ENCODE measurements at places on chromosomes 12 and 14. TPM values are rescaled to one million over a fixed set of nuclear protein-coding genes. Genes with fewer than 3 reads are reported as not detected.
A peak's percentile ranks its signal among the peaks of the same experiment; 100 is the strongest.

MYO1H gene
- total RNA-seq, result not detected

DNA sequence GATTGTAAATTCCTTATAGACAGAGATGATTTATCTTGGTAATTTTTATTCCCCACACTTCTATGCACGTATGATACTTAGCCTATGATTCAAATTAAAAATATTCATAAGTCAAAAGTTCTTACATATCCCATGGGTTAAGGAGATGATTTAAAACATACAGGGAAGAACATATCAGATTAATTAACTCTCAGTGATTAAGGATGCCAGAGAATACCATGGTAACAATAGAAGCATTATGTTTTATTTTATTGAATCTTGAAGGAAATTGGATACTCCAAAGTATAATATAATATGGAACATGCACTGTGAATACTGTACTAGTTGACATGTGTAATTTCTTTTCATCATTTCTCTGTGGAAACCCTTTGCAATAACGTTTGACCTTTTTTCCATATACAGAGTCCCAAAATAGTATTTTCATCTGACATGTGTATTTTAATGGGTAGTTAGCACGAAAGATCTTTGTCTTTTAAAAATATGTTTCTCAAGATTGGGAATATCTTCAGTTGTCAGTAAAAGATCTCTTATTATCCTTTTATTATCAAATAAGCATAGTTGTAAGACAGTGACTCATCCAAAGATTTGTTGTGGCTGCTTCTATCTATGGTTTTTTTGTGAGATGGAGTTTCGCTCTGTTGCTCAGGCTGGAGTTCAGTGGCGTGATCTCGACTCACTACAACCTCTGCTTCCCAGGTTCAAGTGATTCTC lies 166.7 kb downstream of the RAD51B start:
- H3K4me1 ChIP-seq, result no peaks in the 10 kb centered on the region
- H3K36me3 ChIP-seq, result no peaks in the 10 kb centered on the region
- H3K27me3 ChIP-seq, result no peaks in the 10 kb centered on the region
- no peak for DNase-seq
- no peak overlapping the region for H3K4me3 ChIP-seq

DNA sequence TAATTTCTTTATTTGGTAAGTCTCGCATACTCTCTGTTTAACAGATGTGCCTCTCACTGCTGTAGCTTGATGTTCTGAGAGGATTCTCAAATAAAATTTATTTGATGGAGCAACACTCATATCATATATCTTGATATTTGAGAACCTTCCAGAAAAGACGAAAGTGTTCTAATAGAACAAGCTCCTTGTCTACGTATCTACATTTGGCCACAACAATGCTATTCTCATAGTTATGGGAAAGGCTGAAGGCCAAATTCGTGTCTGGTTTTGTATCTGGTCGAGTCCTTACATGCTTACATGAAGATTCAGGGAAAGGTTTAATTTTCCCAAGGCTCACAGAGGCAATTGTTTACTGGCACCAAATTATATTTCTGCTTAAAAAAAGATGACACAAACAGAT lies 186.7 kb upstream of the SLC38A2 start:
- H3K27me3 ChIP-seq, result no peaks in the 10 kb centered on the region
- H3K4me3 ChIP-seq, result no peak overlapping the region
- DNase-seq, result no peak
- H3K4me1 ChIP-seq, result no peaks in the 10 kb centered on the region
- peak overlapping the region; percentile 81 for H3K27ac ChIP-seq

DNA sequence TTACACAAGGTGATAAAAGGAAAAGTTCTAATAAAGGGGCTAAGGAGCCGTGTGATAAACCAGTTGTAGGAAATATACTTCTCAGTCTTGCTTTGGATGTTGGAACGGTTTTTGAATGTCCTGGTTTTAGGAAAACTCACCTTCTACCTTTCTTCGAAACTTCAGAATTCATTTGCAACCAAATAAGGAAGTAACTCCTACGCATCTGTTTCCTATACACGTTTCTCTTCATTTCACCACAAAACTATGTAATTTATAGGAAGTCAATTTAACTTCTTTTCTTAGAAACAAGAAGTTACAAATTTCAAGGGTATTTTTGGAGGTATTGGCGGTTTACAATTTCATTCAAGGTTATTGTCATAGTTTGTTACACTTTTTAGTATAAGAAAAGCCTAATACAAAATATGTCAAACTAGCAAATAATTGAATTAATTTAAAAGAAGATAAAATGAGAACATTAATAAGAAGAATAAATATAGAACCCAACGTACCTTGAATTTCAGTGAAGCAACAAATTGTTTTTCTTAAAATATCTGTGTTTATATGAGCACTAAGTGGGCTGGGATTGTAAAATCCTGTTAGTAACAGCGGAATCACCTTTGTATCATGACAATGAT lies 33.2 kb upstream of the CD69 start:
- H3K36me3 ChIP-seq, result no peaks in the 10 kb centered on the region
- H3K27me3 ChIP-seq, result no peaks in the 10 kb centered on the region
- DNase-seq, result no peak
- no peaks in the 10 kb centered on the region for H3K4me1 ChIP-seq
- no peak overlapping the region for H3K4me3 ChIP-seq

GRCh38 chr12:39348523-39348922 lies 94.4 kb downstream of the KIF21A start:
- no peaks in the 10 kb centered on the region for H3K36me3 ChIP-seq
- no peaks in the 10 kb centered on the region for H3K4me1 ChIP-seq
- H3K27ac ChIP-seq, result no peak overlapping the region
- H3K27me3 ChIP-seq, result no peaks in the 10 kb centered on the region

REP15 gene
- total RNA-seq, result 1.9 TPM

CLEC4D gene
- total RNA-seq, result 0.30 TPM

DNA sequence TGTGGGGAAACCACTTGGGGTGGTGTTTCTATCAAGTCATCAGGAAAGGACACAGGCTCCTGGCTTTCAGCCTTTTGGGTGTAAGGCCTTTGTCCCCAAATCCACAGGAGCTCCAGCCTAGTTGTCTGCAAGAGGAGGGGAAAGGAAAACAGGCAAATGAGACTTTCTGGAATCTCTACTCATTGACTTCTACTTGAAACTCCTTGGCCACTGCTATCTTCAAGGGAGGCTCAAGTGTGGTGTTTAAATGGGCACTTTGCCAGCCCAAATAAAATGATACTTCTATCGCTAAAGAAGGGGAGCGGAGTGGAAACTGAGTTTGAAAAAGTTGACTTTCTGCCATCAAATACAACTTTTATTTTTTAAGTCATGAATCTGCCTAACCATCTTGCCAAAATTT lies 445.9 kb upstream of the RGS6 start:
- H3K4me3 ChIP-seq, result no peak overlapping the region
- no peaks in the 10 kb centered on the region for H3K27me3 ChIP-seq
- DNase-seq, result no peak
- no peaks in the 10 kb centered on the region for H3K36me3 ChIP-seq

DNA sequence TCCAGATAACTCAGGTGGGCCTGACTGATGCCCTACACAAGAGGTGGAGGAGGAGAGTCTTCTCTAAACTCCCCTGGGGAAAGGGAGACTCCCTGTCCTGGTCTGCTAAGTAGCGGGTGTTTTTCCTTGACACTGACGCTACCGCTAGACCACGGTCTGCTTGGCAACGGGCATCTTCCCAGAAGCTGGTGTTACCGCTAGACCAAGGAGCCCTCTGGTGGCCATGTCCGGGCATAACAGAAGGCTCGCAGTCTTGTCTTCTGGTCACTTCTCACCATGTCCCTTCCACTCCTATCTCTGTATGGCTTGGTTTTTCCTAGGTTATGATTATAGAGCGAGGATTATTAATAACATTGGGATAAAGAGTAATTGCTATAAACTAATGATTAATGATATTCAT lies 965.5 kb downstream of the TMEM121 start:
- no peak overlapping the region for H3K4me3 ChIP-seq
- H3K36me3 ChIP-seq, result no peaks in the 10 kb centered on the region
- no peak for DNase-seq
- H3K4me1 ChIP-seq, result no peaks in the 10 kb centered on the region
- no peak overlapping the region for H3K27ac ChIP-seq

GRCh38 chr12:123104809-123105208 lies 46.1 kb downstream of the PITPNM2 start:
- DNase-seq, result no peak
- no peak overlapping the region for H3K27ac ChIP-seq
- no peaks in the 10 kb centered on the region for H3K36me3 ChIP-seq
- no peak overlapping the region for H3K4me3 ChIP-seq
- H3K27me3 ChIP-seq, result no peaks in the 10 kb centered on the region

DNA sequence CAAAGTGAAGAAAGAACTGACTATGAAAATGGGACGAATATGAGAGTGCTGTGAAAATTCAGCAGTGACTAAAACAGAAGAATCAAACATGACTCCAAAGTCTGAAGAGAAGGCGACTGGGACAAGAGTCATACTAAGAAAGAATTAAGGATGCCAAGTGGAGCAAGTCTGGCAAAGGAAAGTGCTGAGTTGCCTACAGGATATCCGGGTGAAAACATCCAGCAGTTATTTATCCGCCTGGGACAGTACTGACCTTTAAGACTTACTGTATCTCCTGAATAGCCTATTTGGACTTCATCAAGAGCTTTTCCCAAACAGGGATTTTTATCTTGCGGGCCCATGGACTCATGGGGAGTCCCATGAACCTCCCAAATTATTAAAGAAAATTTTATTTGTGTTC lies 41.1 kb downstream of the KICS2 start:
- no peaks in the 10 kb centered on the region for H3K27me3 ChIP-seq
- H3K36me3 ChIP-seq, result no peaks in the 10 kb centered on the region
- no peak overlapping the region for H3K4me3 ChIP-seq

- H3K4me3 ChIP-seq, result no peak overlapping the region
- H3K27me3 ChIP-seq, result no peaks in the 10 kb centered on the region
- no peaks in the 10 kb centered on the region for H3K4me1 ChIP-seq
- H3K27ac ChIP-seq, result no peak overlapping the region
- H3K36me3 ChIP-seq, result no peaks in the 10 kb centered on the region
- DNase-seq, result peak; percentile 22
Observed at GRCh38 chr14:72516936-72517700, 376.8 kb downstream of the DPF3 start.

DNA sequence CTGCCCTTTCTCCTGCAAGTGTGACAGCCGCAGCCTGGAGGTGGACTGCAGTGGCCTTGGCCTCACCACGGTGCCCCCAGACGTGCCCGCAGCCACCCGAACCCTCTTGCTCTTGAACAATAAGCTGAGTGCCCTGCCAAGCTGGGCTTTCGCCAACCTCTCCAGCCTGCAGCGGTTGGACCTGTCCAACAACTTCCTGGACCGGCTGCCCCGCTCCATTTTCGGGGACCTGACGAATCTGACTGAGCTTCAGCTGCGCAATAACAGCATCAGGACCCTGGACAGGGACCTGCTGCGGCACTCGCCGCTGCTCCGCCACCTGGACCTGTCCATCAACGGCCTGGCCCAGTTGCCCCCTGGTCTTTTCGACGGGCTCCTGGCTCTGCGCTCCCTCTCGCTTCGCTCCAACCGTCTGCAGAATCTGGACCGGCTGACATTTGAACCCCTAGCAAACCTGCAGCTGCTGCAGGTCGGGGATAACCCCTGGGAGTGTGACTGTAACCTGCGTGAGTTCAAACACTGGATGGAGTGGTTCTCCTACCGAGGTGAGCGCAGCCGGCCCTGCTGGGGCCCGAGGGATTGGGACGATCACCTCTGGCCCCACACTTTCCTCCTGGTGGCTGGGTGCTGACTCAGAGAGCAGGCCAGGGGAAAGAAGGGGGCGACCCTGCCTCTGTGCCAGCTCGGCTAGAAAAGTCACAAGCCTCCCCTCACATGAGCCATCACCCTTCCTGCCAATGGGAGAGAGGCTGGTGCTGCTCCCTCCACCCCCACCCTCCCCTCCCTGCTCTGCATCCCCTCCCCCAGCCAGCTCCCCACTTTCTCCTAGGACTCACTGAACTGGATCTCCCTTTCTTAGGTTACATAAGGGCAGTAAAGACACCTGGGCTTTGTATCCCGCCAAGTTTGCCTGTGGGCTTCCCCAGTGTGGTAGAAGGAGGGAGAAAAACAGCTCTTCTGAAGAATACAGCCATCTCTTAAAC lies 10.9 kb downstream of the LRTM2 start:
- H3K27ac ChIP-seq, result no peak overlapping the region
- no peaks in the 10 kb centered on the region for H3K27me3 ChIP-seq
- no peak overlapping the region for H3K4me3 ChIP-seq
- H3K36me3 ChIP-seq, result no peaks in the 10 kb centered on the region
- no peaks in the 10 kb centered on the region for H3K4me1 ChIP-seq
- peak; percentile 24 for DNase-seq

BATF gene
- total RNA-seq, result 6.4 TPM

DNA sequence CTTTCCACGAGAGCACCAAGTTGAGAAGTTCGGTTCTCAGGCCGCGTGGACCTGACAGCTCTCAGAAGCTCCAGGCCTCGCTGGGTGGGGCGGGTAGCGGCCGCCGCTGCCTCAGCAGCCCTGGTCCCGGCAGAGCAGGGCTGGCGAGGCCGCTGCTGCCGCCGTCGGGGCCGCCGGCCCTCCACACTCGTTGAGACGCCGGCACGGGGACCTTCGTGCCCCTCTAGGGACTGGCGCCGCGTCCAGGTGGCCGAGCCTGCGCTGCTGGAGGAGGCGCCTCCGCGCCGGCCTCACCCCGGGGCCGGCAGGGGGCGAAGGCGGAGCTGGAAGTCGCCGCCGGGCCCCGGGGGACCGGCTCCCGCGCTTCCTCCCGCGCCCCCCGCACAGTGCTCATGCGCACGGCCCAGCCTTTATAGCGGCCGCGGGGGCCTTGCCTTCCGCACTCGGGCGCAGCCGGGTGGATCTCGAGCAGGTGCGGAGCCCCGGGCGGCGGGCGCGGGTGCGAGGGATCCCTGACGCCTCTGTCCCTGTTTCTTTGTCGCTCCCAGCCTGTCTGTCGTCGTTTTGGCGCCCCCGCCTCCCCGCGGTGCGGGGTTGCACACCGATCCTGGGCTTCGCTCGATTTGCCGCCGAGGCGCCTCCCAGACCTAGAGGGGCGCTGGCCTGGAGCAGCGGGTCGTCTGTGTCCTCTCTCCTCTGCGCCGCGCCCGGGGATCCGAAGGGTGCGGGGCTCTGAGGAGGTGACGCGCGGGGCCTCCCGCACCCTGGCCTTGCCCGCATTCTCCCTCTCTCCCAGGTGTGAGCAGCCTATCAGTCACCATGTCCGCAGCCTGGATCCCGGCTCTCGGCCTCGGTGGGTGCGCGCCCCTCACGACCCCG lies at the start of gene COCH:
COCH (plus strand) TSS at position 440 of the 879 bp plus-strand sequence; CDS start at position 820, 380 bp downstream.
- H3K27me3 ChIP-seq, result peaks cover 17% of the 10 kb centered on the region
- H3K27ac ChIP-seq, result no peak within 1 kb of the TSS
- DNase-seq, result no peak
- H3K36me3 ChIP-seq, result no peaks in the 10 kb centered on the region

TAS2R7 gene
- total RNA-seq, result 0.28 TPM

DNA sequence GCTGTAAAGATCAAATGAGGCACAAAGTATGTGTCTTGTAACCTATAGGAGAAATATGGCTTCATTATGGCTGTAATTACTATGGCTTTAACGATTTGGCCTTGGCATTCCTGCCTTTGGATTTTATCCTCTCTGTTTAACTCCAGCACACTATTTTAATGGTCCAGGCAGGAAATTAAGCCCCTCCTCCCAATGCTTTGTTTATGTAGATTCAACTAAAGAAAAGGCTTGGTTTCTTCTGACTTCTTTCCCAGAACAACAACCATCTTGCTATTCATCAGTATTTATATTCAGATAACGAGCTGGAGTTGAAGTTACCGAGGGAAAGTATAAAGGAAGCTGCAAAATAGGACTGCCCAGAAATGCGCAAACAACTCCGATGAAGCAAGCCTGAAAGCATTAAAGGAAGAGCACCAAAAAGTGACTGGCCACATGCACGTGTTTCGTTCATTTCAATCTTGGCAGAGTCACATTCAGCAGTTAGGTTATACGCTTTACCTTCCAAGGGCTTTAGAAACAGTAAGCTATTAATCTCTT lies 104.6 kb downstream of the NELL2 start:
- no peaks in the 10 kb centered on the region for H3K27me3 ChIP-seq
- DNase-seq, result no peak
- H3K36me3 ChIP-seq, result no peaks in the 10 kb centered on the region
- H3K4me1 ChIP-seq, result no peaks in the 10 kb centered on the region
- no peak overlapping the region for H3K27ac ChIP-seq
- H3K4me3 ChIP-seq, result no peak overlapping the region

All from uterus (tissue), 4 donors.